ENCODE measurements at places on chromosomes 2 and 18.

DNA sequence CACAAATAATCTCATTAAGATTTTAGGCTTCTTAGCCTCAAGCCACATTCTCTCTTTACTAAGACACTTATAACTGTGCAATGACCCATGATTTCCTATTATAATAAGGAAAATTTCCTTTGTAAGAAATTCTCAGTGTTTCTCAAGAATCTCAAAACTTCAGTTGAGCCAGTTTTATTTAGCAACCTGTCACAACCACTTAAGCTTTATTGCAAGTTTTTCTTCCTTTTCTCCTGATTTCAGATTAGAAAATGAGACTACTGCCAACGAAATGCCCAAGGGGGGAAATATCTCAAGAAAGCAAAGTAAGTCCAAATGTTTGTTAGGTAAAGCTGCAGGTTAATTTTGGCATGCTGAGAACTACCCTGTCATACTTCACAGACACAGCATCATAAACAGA, 178.5 kb downstream of the THADA start:
- ATAC-seq: no peak

DNA sequence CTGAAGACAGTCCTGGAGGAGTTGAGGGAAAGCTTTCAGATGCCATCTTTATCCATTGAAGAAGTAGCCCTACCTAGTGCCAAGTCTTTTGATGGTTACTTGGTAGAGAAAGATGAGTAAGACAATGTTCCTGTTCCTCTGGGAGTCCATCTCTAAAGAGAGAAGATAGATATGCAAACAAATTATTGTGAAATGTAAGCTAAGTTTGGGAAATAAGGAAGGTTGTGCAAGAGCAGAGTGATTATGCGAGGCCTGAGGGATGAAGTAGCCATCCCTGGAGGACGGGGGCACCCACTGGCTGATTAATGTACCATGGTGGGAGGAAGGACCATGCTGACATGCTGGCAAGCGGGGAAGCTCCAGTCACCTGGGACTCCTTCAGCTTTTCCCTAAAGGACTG, 994 bp upstream of the DTNA start:
- ATAC-seq: no peak

- no peak for ATAC-seq
Measured at GRCh38 chr2:120531863-120532600, 186.1 kb downstream of the INHBB start.

DNA sequence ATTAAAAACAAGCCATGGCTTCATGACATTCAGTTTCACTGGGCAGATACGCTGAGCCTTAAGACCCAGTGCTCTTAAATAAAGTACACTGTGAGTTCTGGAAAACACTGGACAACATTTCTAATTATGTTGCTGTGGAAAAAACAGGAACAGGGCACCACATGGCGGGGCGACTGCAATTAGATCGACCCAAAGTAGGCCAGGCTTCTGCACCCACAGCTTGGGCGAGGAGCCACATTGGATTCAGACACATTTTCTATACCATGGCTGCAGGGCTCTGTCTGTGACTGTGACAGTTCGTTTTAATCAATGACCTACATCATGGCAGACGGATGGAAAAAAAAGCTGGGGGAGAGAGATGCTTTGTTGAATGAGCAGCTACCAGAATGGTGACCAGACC, 227.2 kb upstream of the HS6ST1 start:
- no peak for ATAC-seq

DNA sequence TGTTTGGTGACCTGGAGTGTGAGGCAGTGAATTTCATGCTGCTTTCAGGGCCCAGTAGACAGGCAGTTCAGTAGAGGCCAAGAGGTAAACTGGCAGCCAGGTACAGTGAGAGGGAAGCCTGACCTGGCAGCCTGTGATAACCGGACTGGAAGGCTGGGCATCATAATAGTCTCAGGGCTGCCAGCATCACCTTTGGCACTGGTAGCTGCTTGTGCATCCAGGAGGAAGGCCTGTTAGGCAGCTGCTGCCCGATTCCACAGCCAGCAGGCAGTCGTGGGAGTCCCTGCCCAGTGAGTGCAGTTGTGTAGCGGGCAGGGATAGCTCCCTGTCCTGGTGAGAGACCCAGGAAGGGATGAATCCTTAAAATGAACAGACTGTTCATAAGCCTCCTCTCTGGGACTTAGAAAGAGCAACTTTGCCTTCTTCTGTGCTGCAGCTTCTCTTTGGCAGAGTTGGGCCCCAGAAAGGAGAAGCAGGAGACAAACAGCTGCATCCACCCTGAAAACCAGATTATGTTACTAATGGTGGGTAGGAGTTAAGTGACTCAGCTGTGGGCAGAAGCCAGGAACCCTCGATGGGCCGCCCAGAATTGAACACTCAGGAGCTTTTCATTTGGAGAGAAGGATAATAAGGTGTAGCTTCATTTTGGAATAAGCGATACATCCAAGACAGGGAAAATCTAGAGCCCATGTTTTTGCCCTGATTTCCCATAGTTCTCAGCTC, 8.1 kb upstream of the GPBAR1 start:
- no peak for ATAC-seq

GRCh38 chr2:74845217-74845751, 11.4 kb downstream of the HK2 start:
- no peak for ATAC-seq

GRCh38 chr2:36458106-36458505, 102.5 kb downstream of the CRIM1 start:
- no peak for ATAC-seq

- no peak for ATAC-seq
Measured at GRCh38 chr2:145023334-145023934, 503.5 kb upstream of the ZEB2 start.

All from activated CD4-positive, CD25-positive, alpha-beta regulatory T cell treated with anti-CD3 and anti-CD28 coated beads, Interleukin-2, amount 50 U/mL, for 24 hours (primary cell).